ENCODE measurements at places on chromosomes 2 and 18.

DNA sequence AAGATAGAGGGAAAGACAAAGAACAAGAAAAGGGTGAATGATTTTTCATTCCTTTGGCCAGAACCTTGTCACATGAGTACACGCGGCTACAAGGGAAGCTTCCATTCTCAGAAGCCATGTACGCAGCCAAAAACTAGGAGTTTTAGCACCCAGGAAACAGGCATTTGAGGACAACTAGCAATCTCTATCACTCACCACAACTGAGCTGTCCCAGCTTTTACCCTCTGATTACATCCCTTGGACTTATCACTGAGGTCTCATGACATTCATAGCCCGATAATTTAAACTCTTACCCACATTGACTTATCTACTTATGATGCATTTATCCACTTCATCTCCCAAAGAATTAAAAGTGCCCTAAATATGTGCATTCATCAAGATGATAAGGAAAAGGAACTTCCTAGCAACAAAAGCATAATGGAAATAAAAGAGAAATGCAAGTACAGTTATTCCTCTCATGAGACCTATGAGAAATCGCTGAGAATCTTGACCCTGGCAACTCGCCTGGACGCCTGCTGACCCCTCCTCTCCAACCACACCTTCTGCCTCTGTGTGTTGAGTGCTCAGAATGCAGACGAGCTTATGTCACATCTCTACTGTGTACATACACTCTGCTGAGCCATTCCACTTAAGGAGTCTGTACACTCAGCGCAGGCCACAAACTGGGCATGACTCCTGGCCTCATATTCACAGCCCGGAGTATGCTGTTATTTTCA lies 28.7 kb upstream of the MFSD6 start:
- DNase-seq = no peak

DNA sequence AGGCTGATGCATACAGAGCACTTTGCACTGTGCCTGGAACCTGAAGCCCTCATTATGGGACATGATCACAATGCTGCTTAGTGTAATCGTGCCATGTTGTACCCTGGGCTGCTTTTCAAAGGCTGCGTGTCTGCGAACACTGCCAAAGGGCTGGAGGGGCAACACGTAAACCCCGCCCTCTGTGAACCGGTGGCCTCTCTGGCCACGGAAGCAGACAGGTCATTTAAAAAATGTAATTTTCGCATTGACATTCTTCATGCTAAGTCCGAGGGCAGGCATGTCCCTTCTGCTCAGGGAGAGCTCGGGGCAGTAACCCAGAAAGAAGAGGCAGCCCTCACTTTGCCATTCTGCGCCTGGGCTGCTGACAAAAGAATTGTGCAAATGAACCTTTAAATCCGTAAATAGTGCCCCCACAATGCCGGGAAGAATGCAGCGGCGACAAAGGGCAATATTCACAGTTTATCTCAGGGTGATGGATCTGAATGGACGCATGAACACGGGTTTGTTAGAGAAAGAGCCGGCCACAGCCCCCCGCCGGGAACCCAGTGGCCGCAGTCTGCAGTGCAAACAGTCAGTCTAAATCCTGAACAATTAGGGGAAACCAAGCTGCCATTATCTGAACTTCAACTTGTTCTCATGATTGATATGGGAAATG lies 226.1 kb downstream of the MYCN start:
- no peak for DNase-seq

GRCh38 chr2:187684174-187684573 lies 129.9 kb upstream of the TFPI start:
- no peak for DNase-seq

- no peak for DNase-seq
Observed at GRCh38 chr18:46413684-46414083, 243.3 kb downstream of the LOXHD1 start.

DNA sequence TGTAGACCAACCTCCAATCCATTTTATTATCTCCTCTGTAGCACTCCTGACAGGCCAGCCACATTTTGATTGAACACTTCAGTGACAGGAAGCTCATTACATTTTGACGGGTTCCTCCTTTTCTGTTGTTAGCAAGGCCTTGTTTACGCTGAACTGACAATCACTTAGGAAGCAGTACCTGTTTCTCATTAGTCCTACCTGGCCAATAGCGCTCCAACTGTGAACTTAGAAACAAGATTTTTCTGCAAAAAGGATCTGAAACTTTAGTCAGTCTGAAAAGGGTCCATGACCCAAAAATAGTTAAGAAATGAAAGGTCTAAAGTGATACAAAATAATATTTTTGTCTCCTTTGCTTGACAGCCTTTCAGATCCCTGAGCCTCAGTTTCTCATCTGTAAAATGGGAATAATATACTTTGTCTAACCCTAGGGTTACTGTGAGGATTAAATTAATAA lies 119.6 kb upstream of the MSTN start:
- no peak for DNase-seq

DNA sequence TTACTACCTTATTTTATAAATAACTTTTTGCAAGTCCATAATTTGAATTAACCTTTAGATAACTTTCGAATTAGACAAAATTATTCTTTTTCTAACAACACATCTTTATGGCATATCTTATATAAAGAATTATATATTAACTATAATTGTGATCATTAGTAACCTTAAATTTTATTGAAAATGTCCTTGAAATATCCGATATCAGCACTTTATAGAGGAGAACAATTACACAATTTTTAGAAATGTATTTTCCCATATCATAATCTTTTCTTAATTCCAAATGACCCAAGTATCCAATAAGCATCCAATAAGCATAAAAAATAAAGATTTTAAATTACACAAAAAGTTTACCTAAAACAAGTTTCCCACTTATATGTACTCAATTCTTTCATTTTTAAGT lies 7.3 kb upstream of the GCC2 start:
- DNase-seq = no peak

DNA sequence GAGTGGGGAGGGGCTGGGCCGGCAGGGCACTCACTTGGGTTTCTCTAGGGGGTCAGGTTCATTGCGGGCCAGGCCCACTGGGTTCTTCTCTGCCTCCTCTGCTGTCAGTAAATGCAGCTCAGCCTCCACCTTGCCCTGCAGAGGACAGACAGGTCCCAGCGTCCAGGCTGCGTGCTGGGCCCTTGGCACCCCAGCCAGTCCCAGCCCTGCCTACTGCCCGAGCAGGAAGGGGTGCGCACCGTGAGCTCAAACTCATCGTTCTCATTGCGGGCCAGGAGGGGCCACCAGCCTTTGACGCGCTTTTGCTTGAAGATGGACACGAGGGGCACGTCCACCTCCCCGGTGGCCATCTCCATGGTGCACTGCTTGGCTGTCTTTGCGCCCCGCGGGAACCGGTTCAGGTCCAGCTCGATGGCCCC lies 17.3 kb downstream of the OTOF start:
- DNase-seq = no peak

DNA sequence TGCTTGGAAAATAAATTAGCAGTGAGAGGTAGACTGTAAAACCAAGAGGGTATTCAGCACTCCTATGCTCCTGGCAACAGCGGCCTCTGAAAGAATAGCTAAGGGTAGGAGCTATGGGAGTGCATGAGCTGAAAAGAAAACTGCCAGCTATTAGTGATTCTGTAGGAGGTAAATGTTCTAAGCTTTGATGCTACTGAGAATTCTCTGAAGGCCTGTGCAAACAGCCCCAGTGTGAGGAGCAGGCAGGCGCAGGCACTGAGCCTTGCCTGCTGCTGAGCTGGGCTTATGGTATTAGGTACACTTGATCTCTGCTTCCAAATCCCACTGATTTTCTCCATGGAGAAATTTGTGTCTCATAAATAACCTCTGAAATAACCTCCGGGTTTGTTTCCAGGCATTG lies 86.7 kb downstream of the NYAP2 start:
- DNase-seq = no peak

DNA sequence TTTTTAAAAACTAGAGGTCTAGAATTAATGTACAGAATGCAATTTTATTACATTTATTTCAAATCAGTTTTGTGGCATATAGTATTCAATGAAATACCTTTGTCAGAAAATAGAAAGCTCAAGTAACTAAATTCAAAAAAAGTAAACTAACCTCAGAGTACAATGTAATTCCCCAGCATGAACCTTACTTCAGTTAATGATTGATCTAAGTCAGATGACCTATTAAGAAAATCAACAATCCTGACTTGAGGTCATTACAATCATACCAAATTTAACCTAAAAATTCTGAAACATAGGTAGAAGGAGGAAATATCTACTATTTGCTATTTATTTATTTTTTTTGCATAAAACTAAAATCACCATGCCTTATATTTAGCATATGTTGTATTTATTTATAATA lies 142.9 kb downstream of the CCDC102B start:
- DNase-seq = no peak

DNA sequence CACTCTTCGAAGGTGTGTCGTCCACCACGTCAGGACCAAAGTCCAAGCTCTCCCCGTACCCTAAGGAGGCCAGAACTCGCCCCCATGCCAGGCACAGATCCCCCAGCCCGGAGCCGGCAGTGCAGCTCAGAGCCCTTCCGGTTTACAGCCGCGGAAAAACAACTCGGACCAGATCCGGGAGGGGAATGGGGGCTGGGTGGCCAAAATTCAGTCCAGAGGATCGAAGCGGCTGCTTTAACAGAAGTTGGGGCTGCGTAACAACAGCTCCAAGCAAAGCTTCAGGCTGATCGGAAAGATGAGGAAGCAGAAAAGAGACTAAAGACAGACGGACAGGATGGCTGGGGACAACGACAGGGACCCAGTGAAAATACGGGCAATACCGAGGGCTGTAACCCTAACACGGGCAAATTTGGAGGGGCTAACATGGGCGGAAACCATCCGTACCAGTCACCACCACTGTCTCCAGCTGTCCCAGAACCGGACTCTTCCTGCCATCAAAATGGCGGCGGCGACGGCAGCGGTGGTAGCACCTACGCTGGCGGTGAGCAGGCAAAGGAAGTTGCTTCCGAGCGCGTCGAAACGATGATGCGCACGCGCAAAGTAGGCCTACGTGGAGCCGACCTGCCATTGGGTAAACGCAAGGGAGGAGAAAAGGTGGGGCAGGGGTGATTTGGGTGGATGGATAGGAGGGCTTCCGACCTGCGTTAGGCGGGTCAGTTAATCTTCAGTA lies at the start of gene MMADHC:
MMADHC (minus strand) TSS at position 556 of the 730 bp plus-strand sequence. CDS start 678 bp downstream, outside the sequence.
- DNase-seq = peak; percentile 92

GRCh38 chr18:39796393-39796792 lies 2158.6 kb upstream of the PIK3C3 start:
- no peak for DNase-seq

GRCh38 chr2:65067806-65068553 lies 11.8 kb downstream of the CEP68 start:
- no peak for DNase-seq

DNA sequence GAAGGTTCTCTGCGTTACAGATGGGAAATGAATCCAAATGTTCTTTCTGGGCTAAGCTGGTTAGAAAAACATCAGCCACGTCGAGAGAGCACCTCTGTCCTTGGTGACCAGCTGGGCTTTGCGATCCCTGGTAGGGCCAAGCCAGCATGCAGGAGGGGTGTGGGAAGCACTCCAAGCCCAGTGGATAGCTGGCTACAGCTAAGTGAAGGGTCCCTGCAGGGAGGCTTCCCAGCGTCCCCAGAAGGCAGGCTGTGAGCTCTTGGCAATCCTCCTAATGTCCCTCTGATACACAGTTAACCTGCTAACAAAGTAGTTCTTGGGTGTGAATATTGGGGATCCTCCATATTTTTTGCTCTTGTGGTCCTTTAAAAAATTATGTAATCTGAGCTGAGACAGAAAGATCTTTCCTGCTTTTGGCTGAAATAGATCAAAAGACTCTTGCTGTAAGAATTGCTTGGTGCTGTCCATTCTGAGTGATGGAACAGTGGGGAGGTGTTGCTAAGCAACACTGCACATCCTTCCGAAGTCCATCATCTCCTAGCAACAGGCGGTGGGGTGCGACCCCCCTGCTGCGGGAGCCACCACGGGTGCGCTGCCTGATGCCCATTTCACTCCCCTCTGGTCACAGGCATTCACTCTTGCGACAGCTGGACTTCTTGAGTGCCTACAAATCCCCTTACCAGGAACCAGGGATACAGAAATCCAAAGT lies 88.5 kb upstream of the UXS1 start:
- DNase-seq = no peak

GRCh38 chr2:198890490-198890889 lies 567.2 kb downstream of the SATB2 start:
- no peak for DNase-seq

All from amniotic stem cell (primary cell).